Caudate nucleus (tissue), 63 donors: ENCODE measurements at places on chromosomes 5 and 9.

- no peak for DNase-seq
These were observed 13.2 kb upstream of the FAM120AOS start for GRCh38 chr9:93466416-93467061.

GRCh38 chr5:138028971-138029365, 3.9 kb downstream of the FAM13B start:
- no peak for DNase-seq

DNA sequence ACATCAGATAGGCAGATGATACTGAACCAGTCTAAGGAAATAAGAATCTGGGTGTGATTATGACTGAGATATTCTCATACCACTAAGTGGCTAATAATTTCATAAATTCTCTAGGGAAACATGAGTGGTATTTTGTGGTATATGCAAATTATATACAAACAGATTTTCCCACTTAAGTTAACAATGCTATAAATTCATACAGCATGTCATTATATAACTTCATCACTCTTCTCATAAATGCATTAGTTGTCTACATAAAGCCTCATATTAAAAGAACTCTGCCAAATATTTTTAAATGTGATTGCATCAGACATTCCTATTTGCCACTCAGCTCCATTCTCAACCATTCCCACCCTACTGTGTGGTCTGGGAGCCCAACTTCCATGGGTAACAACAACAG, 226.5 kb downstream of the TLE1 start:
- DNase-seq = no peak

DNA sequence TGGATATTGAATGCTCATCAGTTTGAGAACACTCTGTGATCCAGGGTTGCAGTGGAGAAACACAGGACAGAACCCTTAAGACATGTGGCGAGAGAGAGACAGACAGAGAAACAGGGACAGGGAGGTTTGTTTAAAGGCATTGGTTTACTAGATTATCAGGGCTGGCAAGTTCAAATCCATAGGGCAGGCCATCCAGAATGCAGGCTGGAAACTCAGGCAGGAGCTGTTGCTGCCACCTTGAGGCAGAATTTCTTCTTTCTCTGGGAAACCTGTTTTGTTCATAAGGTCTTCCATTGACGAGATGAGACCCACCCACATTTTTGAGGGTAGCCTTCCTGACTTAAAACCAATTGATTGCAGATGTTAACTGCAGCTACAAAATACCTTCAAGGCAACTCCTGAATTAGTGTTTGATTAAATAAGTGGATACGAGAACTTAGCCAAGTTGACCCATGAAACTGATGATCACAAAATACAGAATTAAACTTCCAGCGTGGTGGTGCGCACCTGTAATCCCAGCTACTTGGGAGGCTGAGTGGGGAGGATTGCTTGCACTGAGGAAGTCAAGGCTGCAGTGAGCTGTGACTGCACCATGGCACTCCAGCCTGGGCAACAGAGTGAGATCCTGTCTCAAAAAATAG, 55.9 kb downstream of the NSUN2 start:
- DNase-seq = no peak

- no peak for DNase-seq
These were observed 21.9 kb upstream of the NSMF start for GRCh38 chr9:137480686-137481683.

- no peak for DNase-seq
These were observed 188.5 kb upstream of the SNX2 start for GRCh38 chr5:122586351-122586750.
